Esophagus squamous epithelium (tissue), 5 donors: ENCODE measurements at places on chromosomes 6 and 20. TPM values are rescaled to one million over a fixed set of nuclear protein-coding genes. Genes with fewer than 3 reads are reported as not detected.

SRSF12 gene
- total RNA-seq = 0.44 TPM

EFCAB8 gene
- not detected for total RNA-seq

OOEP gene
- 0.35 TPM for total RNA-seq

HLA-DRB1 gene
- 3.7 TPM for total RNA-seq

TAF8 gene
- 6.0 TPM for total RNA-seq

GRCh38 chr6:12769556-12770256 is 53.1 kb downstream of the PHACTR1 start:
- no peak overlapping the region for H3K4me3 ChIP-seq
- no peaks in the 10 kb centered on the region for H3K27me3 ChIP-seq
- no peak overlapping the region for H3K27ac ChIP-seq
- H3K36me3 ChIP-seq = no peaks in the 10 kb centered on the region
- H3K4me1 ChIP-seq = no peaks in the 10 kb centered on the region

GRCh38 chr6:138765896-138766655 is 7.5 kb upstream of the CCDC28A start:
- H3K27me3 ChIP-seq = no peaks in the 10 kb centered on the region
- no peak overlapping the region for H3K4me3 ChIP-seq
- no peaks in the 10 kb centered on the region for H3K4me1 ChIP-seq
- H3K36me3 ChIP-seq = no peaks in the 10 kb centered on the region
- DNase-seq = no peak

DNA sequence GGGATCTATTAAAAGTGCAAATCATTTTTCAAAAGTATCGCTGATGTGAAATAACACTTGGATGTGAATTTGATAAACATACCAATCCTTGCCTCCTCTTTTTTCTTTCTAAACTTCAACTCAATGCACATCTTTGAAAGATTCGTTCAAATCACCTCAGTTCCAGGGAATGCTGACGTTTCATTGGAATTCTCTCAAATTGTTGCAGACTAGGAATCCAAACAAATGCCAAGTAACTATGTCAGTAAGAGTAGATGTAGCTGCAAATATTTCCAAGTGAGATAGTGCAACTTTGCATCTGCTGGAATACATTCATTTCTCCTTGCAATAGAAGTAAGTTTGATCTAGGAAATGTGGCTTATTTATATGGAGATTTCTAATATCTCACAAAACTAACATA is 220.7 kb downstream of the FUT9 start:
- no peak overlapping the region for H3K4me3 ChIP-seq
- H3K4me1 ChIP-seq = no peaks in the 10 kb centered on the region
- no peak overlapping the region for H3K27ac ChIP-seq
- H3K27me3 ChIP-seq = no peaks in the 10 kb centered on the region
- H3K36me3 ChIP-seq = no peaks in the 10 kb centered on the region
- no peak for DNase-seq

- no peaks in the 10 kb centered on the region for H3K4me1 ChIP-seq
- DNase-seq = no peak
- H3K27ac ChIP-seq = no peak overlapping the region
- H3K4me3 ChIP-seq = no peak overlapping the region
- H3K27me3 ChIP-seq = no peaks in the 10 kb centered on the region
These were observed 1.4 kb downstream of the OTOR start for GRCh38 chr20:16749573-16749972.

DNA sequence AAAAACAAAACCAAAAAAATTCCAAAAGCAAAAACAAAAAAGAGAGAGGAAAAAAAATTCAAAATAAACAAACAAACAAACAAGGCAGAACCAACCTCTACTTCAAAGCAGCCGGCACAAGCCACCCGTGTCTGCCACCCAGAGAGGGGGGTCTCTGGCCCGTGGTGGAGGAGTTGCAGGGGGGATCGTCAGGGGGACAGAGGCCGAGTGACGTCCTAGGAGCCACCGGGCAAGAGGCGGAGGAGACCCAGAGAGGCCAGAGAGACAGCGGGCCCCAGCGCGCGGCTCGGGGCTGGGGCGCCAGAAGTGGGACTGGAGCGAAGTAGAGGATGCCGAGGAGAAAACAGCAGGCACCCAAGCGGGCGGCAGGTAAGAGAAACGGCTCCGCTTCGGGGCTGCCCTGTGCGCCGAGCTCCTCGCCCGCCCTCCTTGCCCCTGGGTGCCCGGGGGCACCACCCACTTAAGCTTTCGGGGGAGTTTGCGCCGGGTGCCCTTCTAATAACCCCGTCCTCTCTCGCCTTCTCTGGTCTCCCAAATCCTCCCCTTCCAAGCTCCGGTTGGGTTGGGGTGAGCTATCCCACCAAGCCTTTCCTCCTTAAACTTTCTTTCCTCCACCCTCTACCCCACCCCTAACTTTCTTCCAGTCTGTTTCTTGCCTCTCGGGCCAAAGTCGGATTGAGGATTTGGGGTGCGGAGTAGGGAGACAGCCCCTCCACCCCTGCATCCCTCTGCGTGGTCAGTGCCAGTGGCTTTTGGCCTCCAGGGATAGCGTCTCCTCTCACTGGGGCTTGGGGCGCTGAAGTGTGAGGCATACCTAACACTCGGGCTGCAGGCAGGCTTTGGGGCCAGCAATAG is 1.0 kb downstream of the TSHZ2 start:
- peak overlapping the region; percentile 53 for H3K4me3 ChIP-seq
- H3K27ac ChIP-seq = peak overlapping the region; percentile 81
- no peak for DNase-seq
- no peaks in the 10 kb centered on the region for H3K36me3 ChIP-seq
- no peaks in the 10 kb centered on the region for H3K27me3 ChIP-seq
- H3K4me1 ChIP-seq = peaks cover 3% of the 10 kb centered on the region
